H1 (cell line): ENCODE measurements at places on chromosomes 2 and 18.

GRCh38 chr2:25259737-25260124, 82.0 kb downstream of the DNMT3A start:
- peak; percentile 71 for DNase-seq

DNA sequence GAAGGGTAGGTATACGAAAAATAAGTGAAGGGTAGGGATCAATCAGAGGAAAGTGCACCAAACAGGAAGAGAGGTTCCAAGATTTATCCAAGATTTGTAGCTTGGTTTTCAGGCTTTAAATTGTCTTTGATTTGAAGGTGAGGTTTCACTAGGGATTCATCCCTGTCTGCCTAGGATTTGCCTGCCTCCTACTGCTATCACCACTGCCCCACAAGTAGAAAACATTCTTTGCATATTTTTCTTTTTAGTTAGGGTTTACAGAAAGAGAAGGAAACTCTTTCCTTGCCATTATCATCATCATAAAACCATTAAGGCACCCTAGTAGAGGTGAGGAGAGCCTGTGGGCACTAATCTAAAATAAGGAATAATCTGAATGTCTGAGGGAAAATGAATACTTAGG, 45.8 kb upstream of the TANC1 start:
- no peak for DNase-seq

- DNase-seq, result no peak
Measured at GRCh38 chr2:82120654-82121053, 1816.1 kb upstream of the LRRTM1 start.

GRCh38 chr18:1513519-1513918, 608.8 kb downstream of the ADCYAP1 start:
- DNase-seq, result no peak

- DNase-seq, result no peak
Measured at GRCh38 chr2:28389399-28390240, 3.0 kb upstream of the FOSL2 start.

DNA sequence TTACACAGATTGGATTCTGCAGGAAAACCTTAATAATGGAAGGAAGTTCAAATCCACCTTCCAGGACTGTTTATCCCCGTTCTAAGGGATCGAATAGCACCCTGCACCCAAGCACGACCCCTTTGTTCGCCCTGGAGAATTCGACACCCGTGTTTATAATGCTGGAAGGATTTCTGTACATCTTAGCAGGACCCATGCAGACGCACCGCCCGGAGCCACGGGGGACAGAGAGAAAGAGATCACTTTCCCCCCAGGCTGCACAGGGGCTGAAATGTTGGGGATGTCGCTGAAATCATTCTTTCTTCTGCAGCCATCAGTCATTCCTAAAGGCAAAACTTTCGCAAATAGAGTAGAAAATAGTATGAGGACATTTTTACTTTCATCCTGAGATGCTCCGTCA, 238.7 kb upstream of the SALL3 start:
- no peak for DNase-seq

- no peak for DNase-seq
Measured at GRCh38 chr2:242012956-242013764, 143.6 kb downstream of the RTP5 start.

- DNase-seq, result no peak
Measured at GRCh38 chr2:71859211-71859847, 288.3 kb downstream of the CYP26B1 start.

- no peak for DNase-seq
Measured at GRCh38 chr2:205543937-205544702, 138.2 kb upstream of the NRP2 start.

- DNase-seq, result peak; percentile 15
Measured at GRCh38 chr2:177983183-177983788, 89.3 kb downstream of the PDE11A start.

- no peak for DNase-seq
Measured at GRCh38 chr2:109530712-109531111, 83.1 kb downstream of the SEPTIN10 start.

GRCh38 chr2:176455816-176456291, 186.6 kb downstream of the MTX2 start:
- no peak for DNase-seq

DNA sequence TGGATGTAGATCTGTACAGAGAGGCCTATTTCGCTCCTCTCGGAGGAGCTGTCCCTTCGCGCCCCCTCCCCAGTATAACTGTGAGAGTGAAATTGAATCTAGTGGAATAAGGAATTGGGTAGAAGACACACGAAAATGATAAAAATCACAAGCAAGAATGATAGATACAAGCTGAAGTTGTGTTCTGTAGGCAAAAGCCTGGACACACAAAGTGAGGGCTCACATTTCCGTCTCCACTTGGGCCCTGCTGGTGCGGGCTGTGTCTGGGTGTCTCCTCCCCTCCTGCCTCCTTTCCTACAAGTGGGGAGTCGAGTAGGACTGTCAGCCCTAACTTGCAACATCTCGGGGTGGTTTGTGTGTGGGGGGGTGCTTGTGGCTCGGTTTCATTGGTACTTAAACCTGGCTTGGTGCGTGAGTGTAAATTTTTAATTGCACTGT, 457 bp upstream of the SP9 start:
- DNase-seq, result peak; percentile 66

DNA sequence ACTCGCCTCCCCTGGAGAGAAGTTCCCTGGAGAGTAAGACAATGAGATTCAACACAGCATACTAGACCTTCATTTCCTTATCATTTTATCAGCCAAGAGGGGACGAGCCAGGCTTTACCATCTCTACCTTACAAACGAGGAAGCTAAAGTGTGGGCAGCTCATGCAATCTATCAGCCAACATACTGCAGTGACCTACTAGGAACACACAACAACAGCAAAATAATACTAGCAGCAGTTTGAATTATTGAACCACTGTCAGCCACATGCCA, 60.0 kb upstream of the TEX51 start:
- DNase-seq, result no peak

- DNase-seq, result no peak
Measured at GRCh38 chr2:98914713-98915580, 21.1 kb downstream of the CRACDL start.

- no peak for DNase-seq
Measured at GRCh38 chr18:75204732-75205513, 4.0 kb downstream of the PTGR3 start.

DNA sequence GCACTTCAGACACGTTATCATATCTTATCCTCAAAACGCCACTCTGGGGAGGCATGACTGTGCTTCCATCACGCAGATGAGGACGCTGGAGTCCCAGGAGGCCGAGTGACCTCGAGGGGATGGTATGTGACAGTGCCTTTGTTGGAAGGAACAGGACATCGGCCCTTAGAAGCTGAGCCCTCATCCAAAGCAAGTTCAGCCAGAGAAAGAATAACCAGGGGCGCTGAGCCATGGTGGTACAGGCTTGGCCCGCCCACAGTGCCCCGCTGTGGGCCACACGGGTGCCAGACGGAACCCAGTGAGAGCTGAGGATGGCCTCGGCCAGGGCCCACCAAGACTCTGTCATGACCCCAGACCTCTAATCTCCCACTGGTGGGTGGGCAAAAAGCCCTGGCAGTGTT, 31.3 kb downstream of the HS1BP3 start:
- no peak for DNase-seq

GRCh38 chr2:240988571-240989271, 9.7 kb upstream of the SNED1 start:
- peak; percentile 38 for DNase-seq

DNA sequence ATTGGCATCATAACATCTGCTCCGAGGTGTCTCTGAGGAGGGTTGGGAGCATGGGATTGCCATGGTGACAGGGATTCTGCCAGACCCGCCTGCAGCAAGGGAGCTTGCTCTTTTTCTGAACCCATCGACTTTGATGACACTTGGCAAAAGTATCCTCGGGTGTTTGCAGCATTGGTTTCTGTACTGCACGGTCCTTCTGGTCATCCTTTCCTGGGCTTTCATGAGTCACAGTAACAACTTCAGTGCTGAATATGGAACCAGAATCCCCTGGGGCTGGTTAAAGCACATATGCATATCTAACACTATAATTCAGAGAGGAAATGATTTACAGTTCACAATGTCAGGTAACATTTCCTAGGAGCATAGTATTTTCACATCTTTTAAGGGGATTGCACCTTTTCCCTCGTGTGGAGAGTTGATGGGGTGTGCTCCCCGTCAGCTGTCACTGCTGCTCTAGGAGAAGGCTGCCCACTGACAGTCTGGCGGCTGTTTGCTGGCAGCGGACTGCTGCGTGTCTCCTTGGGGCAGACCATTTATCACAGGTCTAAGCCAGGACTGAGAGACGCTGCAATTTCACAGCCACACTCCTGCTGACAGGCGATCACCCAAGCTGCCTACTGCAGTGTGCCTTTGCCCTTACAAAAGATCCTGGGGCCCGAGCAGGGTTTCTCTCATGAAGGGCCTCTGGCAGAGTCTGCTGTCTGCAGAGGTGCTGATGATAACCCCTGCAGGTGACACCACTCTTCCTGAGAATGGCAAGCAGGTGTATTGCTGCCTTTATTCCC, 425.3 kb downstream of the THSD7B start:
- DNase-seq, result no peak

DNA sequence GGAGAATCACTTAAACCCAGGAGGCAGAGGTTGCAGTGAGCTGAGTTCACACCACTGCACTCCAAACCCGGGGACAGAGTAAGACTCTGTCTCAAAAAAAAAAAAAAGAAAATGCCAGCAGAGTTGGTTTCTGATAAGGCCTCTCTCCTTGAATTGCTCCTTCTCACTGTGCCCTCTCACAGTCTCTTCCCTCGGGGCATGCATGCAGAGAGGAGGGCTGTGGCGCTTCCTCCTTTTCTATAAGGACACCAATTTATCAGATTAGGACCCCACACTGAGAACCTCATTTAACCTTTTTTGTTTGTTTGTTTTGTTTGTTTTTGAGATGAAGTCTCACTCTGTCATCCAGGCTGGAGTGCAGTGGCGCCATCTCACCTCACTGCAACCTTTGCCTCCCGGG, 110.5 kb downstream of the ZFP36L2 start:
- no peak for DNase-seq

DNA sequence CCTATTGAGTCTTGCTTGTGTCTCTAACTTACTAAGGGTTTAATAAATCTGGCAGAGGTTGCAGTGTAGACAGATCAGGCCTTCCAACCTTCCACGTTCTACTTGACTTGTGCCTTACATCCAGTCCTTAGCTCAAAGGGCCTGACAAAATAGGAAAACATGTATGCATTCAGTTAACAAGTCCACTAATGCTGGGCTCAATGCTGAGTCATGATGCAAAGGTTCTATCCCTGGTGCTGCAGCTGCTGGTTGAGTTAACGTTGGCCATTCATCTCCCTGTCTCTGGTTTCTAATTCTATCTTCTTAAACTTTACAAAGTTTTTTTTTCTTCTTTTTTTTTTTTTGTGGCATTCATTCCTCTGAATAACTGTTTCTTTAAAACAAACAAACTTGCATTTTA, 46.3 kb upstream of the ITGB6 start:
- DNase-seq, result no peak

GRCh38 chr2:86623043-86623493, 597 bp downstream of the RNF103 start:
- peak; percentile 66 for DNase-seq

DNA sequence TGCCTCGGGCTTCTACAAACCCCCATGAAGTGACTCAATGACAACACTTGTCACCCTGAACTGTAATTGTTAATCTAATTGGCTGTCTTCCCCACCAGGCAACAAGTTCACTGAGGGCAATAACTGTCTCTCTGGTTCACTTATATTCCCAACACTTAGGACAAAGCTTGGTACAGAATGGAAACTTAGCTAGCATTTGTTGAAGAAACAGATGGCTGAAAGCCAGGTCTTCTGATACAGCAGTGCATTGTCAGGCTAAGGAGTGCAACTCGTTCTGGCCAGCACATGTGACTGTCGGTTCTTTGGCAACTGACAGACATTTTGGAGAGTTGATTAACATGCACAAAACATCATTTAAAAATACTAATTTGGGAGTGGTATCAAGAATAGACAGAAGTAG, 14.6 kb upstream of the DNAJC27 start:
- DNase-seq, result no peak

- no peak for DNase-seq
Measured at GRCh38 chr2:86068136-86068588, 37.5 kb downstream of the POLR1A start.

DNA sequence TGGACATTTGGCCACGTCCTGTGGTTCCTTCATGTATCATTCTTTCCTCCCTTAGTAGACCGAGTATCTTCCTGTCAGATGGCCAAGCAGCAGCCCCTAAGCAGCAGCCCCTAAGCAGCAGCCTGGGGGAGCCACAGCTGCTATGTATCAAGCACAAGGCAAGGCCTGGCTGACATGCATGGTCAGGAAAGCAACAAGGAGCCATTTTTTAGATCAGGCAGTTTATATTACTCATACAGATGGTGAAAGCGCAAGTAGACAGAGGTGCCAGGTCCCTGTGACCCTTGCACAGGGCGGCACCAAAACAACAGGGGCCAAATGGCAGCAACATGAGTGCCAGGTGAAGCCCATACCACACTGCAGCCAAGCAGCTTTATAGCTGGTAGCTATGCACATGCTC, 22.1 kb downstream of the CHCHD5 start:
- no peak for DNase-seq

- DNase-seq, result peak; percentile 70
Measured at GRCh38 chr2:62569907-62570841, 64.2 kb upstream of the TMEM17 start.

GRCh38 chr2:172366596-172367150, 60.7 kb upstream of the ITGA6 start:
- DNase-seq, result no peak

DNA sequence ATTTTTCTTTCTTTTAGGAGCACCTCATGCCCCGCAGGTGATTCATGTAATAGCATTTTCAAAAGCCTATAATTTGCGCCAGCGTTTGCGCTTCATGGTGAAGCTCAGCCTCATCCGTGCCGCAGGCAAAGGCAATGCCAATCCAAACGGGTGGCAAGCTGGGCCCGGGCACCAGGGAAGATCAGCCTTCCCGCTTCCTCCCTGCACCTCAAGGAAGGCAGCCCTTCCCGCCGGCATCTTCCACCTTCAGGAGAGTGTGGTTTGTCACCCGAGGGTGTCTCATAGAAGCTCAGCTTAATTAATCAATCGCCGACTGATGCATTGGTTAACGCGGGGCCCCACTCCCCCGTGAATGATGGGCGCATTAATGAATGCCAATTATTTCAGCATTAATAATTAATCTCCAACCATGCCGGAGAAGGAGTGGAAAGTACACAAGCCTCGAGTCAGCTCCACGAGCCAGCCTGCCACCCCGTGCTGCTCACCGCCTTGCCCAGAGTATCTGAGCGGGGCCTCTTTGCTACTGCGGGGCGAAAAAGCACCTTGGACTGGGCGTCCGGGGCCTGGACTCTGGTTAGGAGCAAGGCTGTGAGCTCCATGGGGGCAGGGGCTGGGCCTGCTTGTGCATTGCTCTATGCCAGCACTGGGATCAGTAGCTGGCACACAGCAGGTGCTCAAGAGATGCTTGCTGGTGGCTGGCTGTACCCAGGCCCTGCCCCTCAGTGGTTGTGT, 13.0 kb downstream of the INHBB start:
- DNase-seq, result no peak

DNA sequence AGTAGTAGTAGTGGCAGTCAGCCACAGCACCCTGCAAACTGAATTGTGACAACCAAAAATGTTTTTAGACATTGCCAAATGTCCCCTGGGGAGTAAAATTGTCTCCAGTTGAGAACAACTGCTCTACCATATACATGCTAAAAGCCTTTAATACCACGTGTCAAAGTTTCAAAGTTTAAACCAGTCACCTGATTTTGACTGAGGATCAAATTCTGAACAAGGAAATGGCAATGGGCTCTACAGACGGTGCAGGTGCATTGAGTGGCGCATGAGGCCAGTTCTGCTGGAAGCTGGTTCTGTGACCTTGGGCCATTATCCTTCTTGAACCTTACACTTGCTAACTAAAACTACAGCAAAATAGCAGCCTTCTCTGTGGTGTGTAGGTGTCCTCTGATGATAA, 85.0 kb downstream of the LIPG start:
- DNase-seq, result no peak
